ENCODE measurements at places on chromosomes 4 and X. TPM values are rescaled to one million over a fixed set of nuclear protein-coding genes. Genes with fewer than 3 reads are reported as not detected.
A peak's percentile ranks its signal among the peaks of the same experiment; 100 is the strongest.

GRCh38 chr4:139619644-139620043, 46.0 kb upstream of the MGST2 start:
- H3K4me1 ChIP-seq = no peaks in the 10 kb centered on the region
- H3K27ac ChIP-seq = no peak overlapping the region
- H3K36me3 ChIP-seq = no peaks in the 10 kb centered on the region
- no peaks in the 10 kb centered on the region for H3K27me3 ChIP-seq

- DNase-seq = peak; percentile 1
- no peaks in the 10 kb centered on the region for H3K27me3 ChIP-seq
- peak overlapping the region; percentile 52 for H3K27ac ChIP-seq
- H3K36me3 ChIP-seq = no peaks in the 10 kb centered on the region
- H3K4me1 ChIP-seq = no peaks in the 10 kb centered on the region
Measured at GRCh38 chr4:154416190-154416547, 75.4 kb downstream of the DCHS2 start.

DNA sequence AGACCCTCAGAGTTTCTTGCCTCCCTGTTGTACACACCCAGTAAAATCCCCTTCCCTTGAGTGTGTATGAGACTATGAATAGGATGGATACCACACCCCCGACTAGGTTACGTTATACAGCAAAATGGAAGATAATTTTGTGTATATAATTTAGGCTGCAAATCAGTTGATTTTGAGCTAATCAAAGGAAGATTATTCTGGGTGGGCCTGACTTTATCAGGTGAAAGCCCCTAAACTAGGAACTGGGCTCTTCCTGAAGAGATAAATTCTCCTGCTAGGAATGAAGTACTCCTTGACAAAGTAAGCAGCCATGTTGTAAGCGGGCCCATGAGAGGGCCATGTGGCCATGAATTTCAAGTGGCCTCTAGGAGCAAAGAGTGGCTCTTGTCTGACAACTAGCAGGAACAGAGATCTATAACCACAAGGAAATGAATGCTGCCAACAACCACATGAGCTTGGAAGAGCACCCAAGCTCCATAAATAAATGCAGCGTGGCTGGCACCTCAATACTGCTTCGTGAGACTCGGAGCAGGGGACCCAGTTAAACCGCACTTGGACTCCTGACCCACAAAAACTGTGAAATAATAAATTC, 646.4 kb downstream of the IL1RAPL1 start:
- H3K4me1 ChIP-seq = no peaks in the 10 kb centered on the region
- no peak overlapping the region for H3K4me3 ChIP-seq
- DNase-seq = no peak
- no peaks in the 10 kb centered on the region for H3K27me3 ChIP-seq

DNA sequence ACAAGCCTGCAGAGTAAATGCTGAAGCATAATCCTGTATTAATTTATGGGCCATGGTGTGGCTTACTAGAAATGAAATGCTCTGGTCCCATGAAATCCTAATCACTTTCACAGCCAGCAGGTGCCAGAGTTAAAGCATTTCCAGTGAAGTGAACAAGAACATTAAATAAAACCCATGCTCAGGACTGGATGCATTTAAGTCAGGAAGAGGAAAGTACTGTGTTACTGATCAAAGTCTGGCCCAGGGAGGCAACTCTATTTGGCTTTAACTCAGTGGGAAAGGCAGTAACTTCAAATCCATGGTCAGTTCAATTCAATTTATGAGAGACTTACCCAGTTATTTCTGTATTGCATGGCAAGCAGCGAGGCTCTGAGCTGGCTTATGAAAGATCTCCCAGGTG, 29.2 kb downstream of the AGA start:
- H3K36me3 ChIP-seq = no peaks in the 10 kb centered on the region
- H3K27ac ChIP-seq = no peak overlapping the region
- no peaks in the 10 kb centered on the region for H3K27me3 ChIP-seq
- peaks cover 6% of the 10 kb centered on the region for H3K4me1 ChIP-seq

- no peak for DNase-seq
- H3K27ac ChIP-seq = no peak overlapping the region
Measured at GRCh38 chrX:20016616-20016945, 25.7 kb upstream of the BCLAF3 start.

- no peaks in the 10 kb centered on the region for H3K27me3 ChIP-seq
- no peaks in the 10 kb centered on the region for H3K4me1 ChIP-seq
- no peaks in the 10 kb centered on the region for H3K36me3 ChIP-seq
- H3K27ac ChIP-seq = no peak overlapping the region
Measured at GRCh38 chr4:634599-634985, 9.2 kb downstream of the PDE6B start.

DNA sequence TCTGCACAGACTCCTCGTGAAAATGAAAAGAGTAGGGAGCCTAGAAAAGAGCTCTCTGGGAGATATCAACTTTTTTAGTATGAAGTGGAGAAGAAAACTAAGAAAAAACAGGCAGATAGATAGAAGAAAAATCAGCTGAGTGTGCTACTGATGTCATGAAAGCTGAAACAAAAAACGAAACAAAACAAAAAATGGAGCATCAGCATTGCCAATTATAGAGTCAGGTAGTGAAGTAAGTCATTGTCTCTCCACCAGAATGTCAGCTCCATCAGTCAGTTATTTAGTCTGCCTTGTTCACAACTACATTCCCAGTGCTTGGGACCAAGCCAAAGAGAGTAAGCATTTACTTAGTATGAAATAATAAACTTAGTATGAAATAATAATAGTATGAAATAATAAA, 595.1 kb downstream of the STPG2 start:
- DNase-seq = no peak
- no peaks in the 10 kb centered on the region for H3K36me3 ChIP-seq
- no peaks in the 10 kb centered on the region for H3K4me1 ChIP-seq
- no peak overlapping the region for H3K27ac ChIP-seq
- no peak overlapping the region for H3K4me3 ChIP-seq

DNA sequence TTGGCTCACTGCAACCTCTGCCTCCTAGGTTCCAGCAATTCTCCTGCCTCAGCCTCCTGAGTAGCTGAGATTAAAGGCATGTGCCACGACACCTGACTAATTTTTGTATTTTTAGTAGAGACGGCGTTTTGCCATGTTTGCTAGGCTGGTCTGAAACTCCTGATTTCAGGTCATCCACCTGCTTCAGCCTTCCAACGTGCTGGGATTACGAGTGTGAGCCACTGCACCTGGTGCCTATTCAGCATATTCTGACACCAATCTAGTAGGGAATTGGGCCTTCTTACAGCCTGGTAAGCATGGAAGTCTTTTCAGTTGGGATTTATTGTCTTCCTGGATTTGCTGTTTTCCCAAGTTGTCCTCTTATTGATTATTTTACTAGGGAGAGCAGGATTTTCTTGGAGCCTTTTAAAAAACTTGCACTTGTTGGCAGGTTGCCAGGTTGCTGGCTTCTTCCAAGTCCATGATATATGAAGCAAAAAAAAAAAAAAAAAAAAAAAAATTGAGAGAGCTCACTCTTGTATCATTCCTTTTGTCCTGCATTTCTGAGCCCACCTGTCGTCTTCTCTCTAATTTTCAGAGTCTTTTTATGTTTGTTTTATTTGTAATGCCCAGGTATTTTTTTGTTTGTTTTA, 43.7 kb downstream of the TMPRSS11E start:
- no peak overlapping the region for H3K27ac ChIP-seq
- no peak for DNase-seq
- H3K4me1 ChIP-seq = no peaks in the 10 kb centered on the region

DNA sequence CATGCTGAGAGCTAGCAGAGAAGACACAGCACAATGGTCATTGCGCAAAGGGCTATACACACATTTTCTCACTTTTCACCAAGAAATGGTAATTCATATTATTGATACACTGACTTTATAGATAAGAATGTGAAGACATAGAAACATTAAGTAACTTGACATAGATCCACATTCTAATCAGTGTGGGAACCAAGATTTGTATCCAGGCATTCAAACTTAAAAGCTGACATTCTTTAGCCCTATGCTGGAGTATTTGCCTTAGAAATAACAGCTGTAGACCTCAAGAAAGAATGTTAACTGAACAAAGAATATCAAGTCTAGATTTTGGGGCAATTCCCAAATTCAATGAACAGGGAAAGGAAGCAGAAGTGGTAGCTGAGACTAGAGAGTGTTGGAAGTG, 384.8 kb downstream of the IL15 start:
- no peaks in the 10 kb centered on the region for H3K36me3 ChIP-seq
- H3K4me3 ChIP-seq = no peak overlapping the region
- no peaks in the 10 kb centered on the region for H3K27me3 ChIP-seq
- DNase-seq = no peak

DNA sequence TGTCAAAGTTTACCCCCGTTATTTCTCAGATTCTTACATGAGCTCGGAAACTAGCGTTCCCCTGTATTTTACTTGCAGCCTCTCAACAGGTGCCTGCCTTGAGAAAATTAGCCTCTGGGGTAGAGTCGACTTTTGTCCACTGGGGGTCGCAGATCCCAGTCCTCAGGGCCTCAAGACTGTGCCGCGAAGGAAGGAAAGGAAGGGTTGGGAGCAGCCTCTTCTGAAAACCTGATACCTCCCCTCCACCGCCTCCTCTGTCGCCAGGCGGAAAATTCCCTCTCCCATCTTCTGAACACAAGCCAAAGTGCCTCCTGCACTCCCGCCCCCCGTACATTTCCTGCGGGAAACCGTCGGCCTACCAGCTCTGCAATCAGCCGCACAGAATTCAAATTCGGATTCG, 44.4 kb upstream of the TMSB15B start:
- H3K27me3 ChIP-seq = peaks cover 2% of the 10 kb centered on the region
- peak overlapping the region; percentile 52 for H3K4me3 ChIP-seq
- DNase-seq = peak; percentile 51

DNA sequence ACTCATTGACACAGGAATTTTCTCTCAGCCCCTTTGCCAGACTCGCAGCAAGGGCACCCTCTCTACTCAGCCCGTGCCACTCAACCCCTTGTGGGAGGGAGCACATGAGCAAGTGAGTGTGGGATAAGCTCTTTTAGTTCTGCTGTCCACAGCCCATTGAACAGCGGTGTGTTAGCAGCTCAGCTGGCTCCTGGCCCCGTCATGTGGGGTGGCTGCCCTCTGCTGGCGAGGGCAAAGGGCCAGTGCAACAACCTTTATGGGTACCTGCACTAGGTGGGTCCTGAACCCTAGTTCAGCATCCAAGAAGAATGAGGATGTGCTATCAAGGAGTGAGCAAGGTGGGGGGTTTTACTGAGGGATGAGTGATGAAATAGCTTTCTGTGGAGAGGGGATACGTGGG, 85.0 kb upstream of the ZNF81 start:
- H3K4me3 ChIP-seq = no peak overlapping the region
- no peaks in the 10 kb centered on the region for H3K36me3 ChIP-seq
- H3K4me1 ChIP-seq = no peaks in the 10 kb centered on the region
- DNase-seq = peak; percentile 46
- H3K27ac ChIP-seq = no peak overlapping the region

DNA sequence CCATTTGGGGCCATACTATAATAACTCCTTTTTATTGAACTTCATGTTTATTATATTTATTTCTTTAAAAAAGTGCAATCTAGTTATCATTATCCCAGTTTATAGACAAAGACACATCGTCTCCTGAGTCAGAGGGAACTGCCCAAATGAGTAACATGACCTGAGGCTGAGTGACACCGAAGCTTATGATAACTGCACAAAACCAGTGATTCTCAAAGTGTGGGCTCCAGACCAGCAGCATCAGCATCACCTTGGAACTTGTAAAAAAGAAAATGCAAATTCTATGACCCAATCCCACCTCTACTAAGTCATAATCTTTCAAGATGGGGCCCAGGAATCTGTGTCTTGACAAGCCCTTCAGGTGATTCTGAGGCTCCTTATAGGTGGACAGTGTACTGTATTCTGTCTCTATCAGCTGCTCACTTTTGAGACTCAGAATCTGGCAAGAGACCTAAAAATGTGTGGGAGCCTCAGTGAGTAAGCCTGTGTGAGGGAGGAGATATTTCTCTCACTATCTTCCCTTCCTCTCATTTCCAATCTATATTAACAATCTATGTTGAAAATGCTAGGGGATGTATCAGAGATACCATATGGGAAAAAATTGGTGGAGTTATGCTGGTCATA, 147.0 kb downstream of the PACRGL start:
- no peaks in the 10 kb centered on the region for H3K36me3 ChIP-seq
- no peak overlapping the region for H3K4me3 ChIP-seq
- DNase-seq = no peak
- no peaks in the 10 kb centered on the region for H3K27me3 ChIP-seq
- H3K27ac ChIP-seq = no peak overlapping the region
- H3K4me1 ChIP-seq = no peaks in the 10 kb centered on the region

GRCh38 chr4:40149960-40150385, 46.9 kb upstream of the RHOH start:
- no peaks in the 10 kb centered on the region for H3K4me1 ChIP-seq
- H3K27me3 ChIP-seq = no peaks in the 10 kb centered on the region
- DNase-seq = peak; percentile 76

- no peak overlapping the region for H3K4me3 ChIP-seq
- no peaks in the 10 kb centered on the region for H3K27me3 ChIP-seq
- no peak for DNase-seq
- no peak overlapping the region for H3K27ac ChIP-seq
- peaks cover 6% of the 10 kb centered on the region for H3K36me3 ChIP-seq
- H3K4me1 ChIP-seq = no peaks in the 10 kb centered on the region
Measured at GRCh38 chrX:129557844-129558480, 17.9 kb downstream of the OCRL start.

- H3K4me1 ChIP-seq = no peaks in the 10 kb centered on the region
- no peak overlapping the region for H3K27ac ChIP-seq
- no peaks in the 10 kb centered on the region for H3K36me3 ChIP-seq
Measured at GRCh38 chr4:33737726-33738125, 2506.6 kb downstream of the ARAP2 start.

DNA sequence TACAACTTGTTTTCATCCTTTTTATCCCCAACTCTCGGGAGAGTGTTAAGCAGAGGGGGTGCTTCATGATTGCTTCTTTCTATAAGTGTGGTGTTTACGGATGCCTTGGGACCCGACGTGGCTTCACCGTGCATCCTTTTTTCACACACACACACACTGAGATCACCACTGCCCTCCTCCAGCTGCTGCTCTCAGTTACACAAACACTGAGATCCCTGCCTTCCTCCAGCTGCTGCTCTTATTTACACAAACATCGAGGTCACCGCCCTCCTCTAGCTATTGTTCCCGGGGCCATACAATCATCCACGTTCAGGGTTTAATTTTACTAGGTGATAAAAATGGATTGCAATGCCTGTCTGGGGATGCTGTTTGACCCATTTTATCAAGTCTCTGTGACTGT, 155.4 kb upstream of the FAM9B start:
- no peak overlapping the region for H3K4me3 ChIP-seq
- H3K4me1 ChIP-seq = no peaks in the 10 kb centered on the region
- H3K36me3 ChIP-seq = no peaks in the 10 kb centered on the region

DNA sequence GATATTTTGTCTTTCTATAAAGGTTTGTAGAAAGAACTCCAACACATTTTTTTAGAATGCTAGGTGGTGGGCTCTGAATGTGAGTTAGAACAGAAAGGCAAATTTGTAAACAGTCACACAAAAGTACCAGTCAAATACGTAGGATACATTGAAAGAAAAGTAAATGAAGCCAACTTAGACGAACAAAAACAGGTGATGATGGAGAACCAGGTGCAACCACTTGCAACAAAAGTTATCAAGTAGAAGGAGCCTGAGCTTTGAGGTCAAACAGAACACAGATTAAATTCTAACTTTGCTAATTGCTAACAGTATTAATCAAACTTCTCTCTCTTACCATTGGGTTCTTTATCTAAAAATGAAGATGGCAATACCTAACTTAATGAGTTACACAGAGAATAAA, 62.7 kb upstream of the DAPP1 start:
- H3K27me3 ChIP-seq = no peaks in the 10 kb centered on the region
- H3K27ac ChIP-seq = no peak overlapping the region
- DNase-seq = no peak
- no peaks in the 10 kb centered on the region for H3K4me1 ChIP-seq

CTAG1B gene
- not detected for polyA plus RNA-seq

TLR10 gene
- polyA plus RNA-seq = 0.52 TPM

ESX1 gene
- polyA plus RNA-seq = not detected

TMSB15B gene
- polyA plus RNA-seq = 6.3 TPM

XPNPEP2 gene
- 27.0 TPM for polyA plus RNA-seq

OSTC gene
- 117 TPM for polyA plus RNA-seq

FABP2 gene
- 127 TPM for polyA plus RNA-seq

ARHGAP6 gene
- 3.5 TPM for polyA plus RNA-seq
